ENCODE measurements at places on chromosomes 2 and 18.
A peak's percentile ranks its signal among the peaks of the same experiment; 100 is the strongest.

- no peak for DNase-seq
These were observed 8.9 kb downstream of the GTF3C2 start for GRCh38 chr2:27347641-27348040.

GRCh38 chr2:174752403-174753037 lies 11.8 kb downstream of the CHRNA1 start:
- no peak for DNase-seq

DNA sequence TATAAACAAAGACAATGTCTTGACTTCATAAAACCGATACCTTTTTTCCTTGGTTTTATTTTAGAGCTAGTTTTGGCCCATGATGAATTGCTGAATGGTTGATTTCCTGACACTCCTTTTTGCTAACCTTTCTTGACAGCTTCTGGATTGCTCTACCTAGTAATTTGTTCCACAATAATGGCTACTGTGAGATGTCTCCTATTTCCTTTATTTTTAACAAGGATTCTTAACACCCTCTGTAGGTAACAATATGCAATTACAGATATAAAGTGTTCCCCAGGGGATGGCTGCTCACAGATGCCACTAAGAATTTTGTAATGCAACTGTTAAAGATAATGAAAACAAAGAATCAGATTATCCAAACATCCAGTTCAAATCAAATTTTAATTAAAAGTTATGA lies 100.8 kb upstream of the ATP5MC3 start:
- DNase-seq: peak; percentile 11

GRCh38 chr2:54597153-54597848 lies 126.2 kb upstream of the EML6 start:
- peak; percentile 12 for DNase-seq

DNA sequence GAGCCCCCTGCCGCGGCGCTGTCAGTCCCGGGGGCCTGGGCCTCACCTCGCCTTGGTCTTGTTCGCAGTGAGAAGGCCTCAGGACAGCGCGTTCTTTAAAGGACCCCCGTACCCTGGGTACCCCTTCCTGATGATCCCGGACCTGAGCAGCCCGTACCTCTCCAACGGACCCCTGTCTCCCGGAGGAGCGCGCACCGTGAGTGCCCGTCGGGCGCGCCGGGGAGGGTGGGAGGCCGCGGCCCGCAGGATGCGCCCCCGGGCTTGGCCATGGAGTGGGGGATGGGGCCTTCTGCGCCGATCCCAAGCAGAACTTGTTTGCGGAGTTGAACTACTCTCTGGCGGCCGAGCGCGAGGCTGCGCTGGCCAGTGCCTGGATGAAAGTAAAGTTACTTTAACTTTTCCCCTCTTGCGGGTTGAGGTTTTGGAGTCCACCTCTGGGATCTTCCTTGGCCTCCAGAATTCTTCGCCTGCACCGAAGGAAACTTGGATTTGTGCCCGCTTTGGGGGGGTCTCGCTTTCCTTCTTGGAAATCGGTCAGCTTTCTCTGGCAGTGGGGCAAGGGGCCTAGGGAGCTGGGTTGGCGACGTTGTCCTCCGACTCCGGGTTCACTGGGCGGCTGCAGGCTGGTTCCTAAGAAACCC lies 1.2 kb downstream of the TCF7L1 start:
- no peak for DNase-seq

All from NCI-H187 treated with DMSO at 0.1 percent for 48 hours (cell line).